H54 (cell line): ENCODE measurements at places on chromosomes 2 and 18.

DNA sequence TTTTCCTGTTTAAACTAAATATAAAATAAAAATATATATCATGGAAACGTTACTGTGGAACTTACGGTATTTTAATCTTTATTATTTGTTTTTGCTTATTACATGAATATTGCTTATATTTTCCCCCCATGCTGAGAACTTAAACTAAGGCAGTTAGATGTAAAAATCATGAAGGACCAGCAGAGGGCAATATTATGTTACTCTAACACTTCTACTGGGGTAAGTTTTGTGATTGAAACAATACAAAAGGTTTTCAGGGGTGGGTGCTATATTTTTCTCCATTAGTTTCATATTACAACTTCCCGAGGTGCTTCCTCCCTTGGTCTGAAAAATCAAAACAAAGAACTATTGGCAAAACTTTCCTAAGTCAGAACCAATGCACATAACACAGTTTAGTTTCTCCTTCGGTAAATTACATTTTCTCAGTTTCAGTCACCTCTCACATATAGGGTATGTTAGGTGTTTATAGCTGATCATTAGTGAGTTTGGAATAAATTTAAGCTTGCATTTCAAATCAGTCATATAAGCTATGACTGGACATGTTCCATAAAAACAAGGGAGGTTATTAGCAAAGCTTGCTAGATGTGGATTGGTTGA is 54.8 kb downstream of the ZNF407 start:
- DNase-seq: no peak

DNA sequence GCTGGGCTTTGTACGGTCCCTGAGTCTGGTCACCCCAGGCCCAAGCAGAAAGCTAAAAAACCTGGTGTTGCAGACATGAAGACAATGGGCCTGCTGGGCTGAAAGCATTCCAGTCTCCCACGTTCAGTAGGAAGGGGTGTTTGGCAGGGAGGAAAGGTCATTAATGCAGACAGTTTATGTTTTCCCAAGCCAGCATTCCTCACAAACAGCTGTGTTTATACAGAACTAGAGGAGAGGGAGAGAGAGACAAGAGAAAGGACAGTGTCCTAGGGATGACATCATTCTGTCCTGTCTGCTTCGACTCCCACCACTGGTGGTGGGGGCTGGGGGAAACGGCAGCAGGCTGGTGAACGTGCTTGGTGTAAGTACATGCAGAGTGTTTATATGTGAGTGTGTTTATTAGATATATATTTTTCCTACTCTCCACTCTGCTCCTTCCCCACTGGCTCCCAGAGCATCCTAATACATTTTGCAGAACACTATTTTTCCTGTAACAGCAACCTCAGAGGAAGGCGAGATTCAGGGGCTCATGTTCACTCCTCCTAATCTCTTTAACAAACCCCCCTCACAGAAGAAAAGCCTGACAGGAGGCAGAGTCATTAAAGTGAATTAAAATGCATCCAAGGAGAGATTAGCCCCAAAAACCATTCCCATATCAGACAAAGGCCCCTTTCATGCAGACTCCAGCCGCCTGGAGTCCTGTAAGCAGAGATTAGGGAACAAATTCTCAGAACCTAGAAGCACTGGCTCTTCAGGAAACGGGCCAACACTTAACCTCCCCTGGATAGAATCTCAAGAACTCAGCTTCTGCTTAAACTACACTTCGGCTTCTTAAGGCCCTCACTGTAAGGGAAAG is 380.4 kb downstream of the TNS1 start:
- no peak for DNase-seq

DNA sequence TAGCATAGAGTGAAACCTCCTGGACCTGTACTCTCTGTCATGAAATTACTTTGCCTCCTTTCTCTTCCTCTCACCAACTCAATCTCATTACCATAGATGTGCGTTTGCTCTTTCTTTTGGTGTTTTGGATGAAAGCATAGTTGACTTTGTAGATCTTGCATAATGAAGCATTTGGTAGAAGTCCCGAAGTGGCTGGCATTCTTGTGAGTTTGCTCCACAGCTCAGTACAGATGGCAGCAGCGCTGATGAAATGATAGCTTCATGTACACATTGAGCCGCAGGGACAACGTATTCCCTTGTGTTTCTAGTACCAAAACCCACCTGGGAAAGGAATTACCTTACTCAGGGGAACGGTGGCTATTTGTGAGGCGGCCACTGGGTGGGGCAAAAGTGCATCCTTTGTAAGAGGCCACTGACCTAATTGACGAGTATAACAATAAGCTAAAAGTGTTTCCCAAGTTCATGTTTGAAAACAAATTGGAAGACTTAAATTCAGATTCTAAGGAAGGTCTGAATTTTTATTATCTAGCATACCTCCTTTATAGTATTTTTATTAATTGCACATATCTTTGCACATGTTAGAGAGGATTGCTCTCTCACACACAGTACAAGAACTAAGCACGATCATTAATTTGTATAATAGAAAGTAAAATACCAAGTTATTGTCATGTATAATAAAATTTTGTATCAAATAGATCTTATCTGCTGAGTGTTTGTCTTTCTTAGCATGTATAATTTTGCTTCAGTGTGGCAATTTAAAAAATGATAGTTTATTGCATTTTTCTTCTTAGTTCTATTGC is 25.4 kb upstream of the CDH7 start:
- DNase-seq: no peak

DNA sequence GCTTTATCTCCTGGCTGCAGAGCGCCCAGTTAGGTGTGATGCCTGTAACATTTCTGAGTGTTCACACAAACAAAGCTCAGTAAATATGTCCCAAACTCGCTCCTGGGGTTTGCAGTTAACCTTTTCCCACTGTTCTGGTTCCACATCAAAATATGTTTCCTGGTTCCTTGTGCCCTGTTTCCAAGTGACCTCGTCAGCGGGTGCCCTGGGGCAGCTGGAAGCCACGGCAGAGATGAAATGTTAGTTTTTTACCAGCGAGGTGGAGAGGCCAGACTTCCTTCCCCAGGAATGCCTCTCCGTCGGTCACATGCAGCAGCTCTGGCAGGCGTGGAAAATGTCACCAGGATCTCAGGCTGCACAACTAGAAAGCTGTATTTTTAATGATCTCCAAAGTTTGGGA is 18.2 kb downstream of the NFATC1 start:
- no peak for DNase-seq

DNA sequence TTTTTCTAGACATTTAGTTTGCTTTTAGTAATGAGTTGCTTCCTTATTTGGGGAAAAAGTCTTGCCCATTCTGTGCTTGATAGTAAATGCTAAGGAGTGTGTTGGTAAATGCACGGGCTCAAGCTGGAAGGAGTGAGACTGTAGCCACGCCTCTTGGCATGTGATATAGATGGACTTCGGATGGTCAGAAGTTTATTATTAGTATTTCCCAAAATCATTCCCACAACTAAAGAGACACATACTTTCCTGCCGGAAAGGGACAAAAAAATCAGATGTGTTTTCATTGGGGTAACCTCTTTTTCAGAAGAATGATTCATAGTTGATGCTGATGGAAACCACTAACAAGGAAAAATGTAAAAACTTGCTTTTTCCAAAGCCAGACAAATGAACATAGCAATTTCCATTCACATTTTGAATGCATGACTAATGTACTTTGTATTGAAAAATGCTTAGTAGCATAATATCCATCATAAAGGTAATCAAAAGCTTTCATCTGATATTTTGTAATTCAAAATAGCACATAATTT is 133.2 kb downstream of the ZNF532 start:
- no peak for DNase-seq

- no peak for DNase-seq
These were observed 71.7 kb downstream of the DNMT3A start for GRCh38 chr2:25270061-25270460.
